ENCODE measurements at places on chromosomes 3 and 15.

DNA sequence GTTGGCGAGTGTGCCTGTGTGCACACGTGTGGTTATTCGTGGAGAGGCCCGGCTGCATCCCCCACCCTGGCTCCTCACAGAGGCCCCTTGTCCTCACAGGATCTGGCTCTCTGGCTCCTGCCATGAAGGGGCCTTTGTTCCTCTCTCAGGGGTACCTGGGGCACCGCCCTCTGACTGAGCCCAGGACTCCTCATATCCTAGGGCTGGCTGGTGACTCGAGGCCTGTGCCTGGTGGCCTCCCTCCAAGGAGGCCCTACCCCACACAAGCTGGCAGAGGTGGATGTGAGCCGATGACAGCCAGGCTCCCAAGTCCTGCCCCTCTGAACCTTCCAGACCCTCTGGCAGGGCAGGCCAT is 10.0 kb downstream of the PRKCD start:
- DNase-seq, result no peak

GRCh38 chr15:57041416-57041815 is 123.0 kb downstream of the TCF12 start:
- DNase-seq, result no peak

GRCh38 chr15:75930866-75931265 is 27.2 kb downstream of the FBXO22 start:
- DNase-seq, result no peak

DNA sequence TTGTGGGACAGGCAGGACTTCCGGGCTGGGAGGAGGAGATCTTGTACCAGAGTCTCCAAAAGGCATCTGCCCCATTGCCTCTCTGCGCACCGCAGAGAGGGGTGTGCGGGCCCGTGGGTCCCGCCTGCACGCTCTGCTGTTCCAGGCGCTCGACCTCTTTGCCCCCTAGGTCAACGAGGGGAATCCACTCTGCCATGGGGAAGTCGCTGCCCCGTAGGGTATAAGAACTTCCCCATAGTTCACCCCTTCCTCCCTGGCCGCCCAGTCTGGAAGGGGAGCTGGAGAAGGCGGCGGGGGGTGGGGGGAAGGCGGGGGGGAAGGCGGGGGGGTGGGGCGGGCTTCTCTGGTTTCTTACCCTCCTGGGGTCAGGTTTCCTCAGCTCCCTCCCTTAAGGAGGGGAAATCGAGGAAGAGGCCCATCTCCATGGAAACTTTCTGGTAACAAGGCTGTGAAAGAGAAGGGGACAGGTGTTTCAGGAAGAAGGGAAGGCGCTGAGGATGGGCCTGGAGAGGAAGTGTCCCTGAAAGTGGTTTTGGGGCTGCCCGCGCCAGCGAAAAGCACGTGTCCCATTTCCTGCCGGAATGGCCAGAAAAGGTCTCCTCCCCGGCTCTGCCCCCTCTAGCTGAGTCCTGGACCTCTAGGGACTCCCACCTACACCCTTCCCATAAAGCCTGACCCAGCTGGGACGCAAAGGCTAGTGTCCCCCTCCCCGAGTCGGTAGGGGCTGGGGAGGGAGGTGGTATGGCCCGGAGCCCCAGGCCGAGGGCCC is 27.5 kb downstream of the NR1I2 start:
- no peak for DNase-seq

DNA sequence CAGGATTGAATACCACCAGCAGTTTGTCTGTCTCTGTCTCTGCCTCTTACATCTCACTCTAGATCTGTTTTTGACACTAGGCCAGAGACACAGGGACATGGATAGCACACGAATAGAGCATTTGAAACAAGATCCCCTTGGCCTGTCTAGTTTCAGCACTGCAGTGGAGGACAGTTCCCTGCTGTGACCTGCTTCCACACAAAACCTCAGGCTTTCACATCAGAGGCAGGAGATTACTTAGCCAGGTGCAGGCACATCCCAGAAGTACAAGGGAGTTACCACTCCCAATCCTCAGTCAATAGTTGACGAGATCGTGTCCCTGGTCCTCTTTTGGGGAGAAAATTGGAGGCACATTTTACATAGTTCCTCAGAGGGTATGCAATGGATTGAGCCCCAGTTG is 34.0 kb upstream of the CCK start:
- peak; percentile 29 for DNase-seq

- DNase-seq, result no peak
These were observed 79.1 kb downstream of the TOP2B start for GRCh38 chr3:25585361-25586166.

- DNase-seq, result no peak
These were observed 456.3 kb downstream of the GABRG3 start for GRCh38 chr15:27427276-27427675.

GRCh38 chr3:15768421-15769255 is 29.1 kb downstream of the ANKRD28 start:
- peak; percentile 98 for DNase-seq

GRCh38 chr3:194866236-194866635 is 180.6 kb downstream of the FAM43A start:
- no peak for DNase-seq

DNA sequence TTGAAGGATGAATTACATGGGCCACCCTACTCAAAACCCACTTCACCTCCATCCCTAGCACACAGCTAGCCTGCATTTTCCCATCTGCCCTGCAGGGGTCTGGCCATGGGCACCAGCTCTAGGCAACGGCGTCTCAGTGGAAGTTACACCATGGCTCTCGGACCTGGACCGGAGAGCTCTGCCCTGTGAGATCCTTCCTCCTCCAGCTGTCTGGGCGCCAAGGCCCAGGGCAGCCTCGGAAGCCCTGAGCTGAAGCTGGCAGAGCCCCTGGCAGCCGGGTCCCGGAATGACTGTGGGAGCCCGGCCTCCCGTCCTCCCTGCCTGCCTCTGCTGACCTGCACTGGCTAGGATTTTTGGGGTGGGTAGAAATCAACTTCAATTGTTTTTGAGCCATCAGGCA is 98.9 kb downstream of the CHSY1 start:
- no peak for DNase-seq

- no peak for DNase-seq
These were observed 183.0 kb upstream of the C2CD4B start for GRCh38 chr15:62348118-62348517.

DNA sequence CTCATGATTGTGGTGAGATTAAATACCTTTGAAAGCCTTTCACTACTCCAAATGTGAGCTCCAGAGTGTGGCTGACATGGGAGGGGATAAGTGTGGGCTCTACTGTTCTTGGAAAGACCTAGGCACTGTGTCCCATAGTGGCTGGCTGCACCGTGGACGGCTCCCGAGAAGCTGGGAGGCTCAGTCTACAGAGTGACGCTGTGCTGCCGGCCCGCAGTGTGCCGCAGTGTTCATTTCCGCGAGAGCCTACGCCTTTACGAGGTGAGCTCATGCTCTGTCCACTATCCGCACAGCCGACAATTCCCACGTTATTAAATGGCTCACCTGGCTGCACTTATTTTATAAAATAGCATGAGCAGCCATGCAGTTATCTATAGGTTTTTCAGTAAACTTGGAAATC is 66.9 kb downstream of the MTHFS start:
- DNase-seq, result no peak

DNA sequence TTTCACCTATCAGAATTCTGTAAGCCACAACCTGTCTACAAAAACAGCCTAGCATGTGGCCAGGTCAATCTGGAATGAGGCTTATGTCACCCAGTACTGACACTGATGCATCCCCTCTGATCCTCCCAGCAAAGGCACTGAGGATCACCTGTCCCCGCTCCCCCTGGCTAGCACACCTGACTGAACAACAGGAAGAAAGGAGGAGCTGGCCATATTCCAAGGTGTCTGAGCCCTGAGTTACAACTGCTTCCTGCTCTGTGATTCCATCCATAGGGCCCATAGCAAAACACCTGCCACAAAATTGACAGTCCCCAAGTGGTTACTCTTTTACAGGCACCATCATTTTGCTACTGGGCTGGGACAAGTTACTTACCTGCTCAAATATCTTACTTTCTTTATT is 555.5 kb upstream of the CFAP20DC start:
- DNase-seq, result no peak

DNA sequence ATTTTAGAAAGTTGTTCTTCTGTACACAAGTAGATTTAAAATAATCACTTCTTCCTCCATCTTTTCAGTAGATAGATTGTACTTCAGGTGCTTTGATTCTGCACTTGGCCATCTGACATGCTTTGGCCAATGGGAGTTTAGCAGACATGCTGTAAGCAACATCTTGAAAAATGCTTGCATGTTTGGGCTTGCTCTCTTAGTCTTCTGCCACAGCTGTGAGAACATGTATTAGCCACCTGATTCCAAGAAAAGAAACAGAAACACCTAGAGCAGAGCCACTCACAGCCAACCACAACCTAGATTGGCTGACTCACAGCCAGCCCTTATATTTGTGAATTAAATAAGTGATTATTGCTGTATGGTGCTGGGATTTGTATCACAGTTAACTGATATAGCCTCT is 70.2 kb upstream of the GADL1 start:
- DNase-seq, result no peak
